ENCODE measurements at places on chromosomes 16 and 17.

DNA sequence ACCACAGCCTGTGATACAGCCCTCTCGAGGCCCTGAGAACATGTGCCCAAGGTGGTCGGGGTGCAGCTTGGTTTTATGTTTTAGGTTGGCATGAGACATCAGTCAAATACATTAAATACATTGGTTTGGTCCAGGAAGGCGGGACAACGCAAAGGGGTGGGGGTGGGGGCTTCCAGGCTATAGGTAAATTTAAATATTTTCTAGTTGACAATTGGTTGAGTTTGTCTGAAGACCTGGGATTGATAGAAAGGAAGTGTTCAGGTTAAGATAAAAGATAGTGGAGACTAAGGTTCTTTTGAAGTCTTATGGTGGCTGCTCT, 1.2 kb upstream of the ZKSCAN2 start:
- DNase-seq: no peak

GRCh38 chr17:50329716-50330115, 16.2 kb upstream of the XYLT2 start:
- no peak for DNase-seq

DNA sequence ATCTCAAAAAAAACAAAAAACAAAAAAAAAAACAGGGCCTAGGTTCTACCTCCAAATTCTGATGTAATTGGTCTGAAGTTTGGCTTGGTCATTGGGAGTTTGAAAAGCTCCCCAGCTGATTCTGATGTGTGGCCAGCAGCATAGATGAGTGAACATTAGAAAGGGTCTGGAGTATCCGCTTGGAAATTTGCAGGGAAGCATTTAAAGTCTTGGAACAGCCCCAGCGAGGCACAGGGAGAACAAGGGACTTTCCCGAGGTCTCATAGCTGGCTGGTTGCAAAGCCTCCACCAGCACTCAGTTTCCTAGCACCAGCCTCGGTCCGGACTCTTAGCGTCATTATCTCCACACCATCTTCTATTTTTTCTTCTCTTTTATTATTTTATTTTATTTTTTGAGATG, 70.8 kb downstream of the RAB11FIP4 start:
- no peak for DNase-seq

DNA sequence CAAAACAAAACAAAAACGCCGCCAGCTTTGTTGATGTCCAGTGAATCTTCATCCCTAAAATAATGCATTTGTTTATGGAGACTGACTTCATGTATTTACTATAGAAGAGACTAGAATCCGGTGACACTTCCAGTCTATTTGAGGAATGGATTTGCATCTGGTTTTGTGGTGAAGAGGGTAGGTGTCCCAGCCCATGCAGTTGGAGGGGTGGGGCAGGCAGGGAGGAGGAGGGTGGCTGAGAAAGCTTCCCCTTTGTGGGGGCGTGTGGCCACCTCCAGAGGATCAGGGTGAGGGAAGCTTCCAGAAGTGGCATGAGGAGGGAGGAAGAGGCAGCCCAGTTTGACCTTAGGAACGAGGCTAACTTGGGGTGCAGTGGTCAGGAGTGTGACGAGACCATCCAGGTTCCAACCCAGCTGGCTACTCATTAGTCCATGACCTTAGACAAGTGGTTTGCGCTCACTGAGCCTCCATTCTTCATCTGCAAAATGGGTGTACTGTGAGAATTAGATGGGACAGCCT, 69.5 kb downstream of the CMIP start:
- DNase-seq: no peak

GRCh38 chr16:22117609-22118008, 25.3 kb downstream of the VWA3A start:
- no peak for DNase-seq

GRCh38 chr17:1179818-1180742, at the start of gene ABR:
ABR (minus strand) TSS chr17:1179981; CDS start chr17:1179727, 254 bp downstream.
- DNase-seq: peak; percentile 49

All from stimulated activated CD8-positive, alpha-beta memory T cell treated with anti-CD3 and anti-CD28 coated beads, Interleukin-12 subunit alpha, Interleukin-12 subunit beta, amount 100 ng/mL, for 4 hours (primary cell).